Cortex of kidney (tissue), 1 donor: ENCODE measurements at places on chromosomes 1 and 21.

DNA sequence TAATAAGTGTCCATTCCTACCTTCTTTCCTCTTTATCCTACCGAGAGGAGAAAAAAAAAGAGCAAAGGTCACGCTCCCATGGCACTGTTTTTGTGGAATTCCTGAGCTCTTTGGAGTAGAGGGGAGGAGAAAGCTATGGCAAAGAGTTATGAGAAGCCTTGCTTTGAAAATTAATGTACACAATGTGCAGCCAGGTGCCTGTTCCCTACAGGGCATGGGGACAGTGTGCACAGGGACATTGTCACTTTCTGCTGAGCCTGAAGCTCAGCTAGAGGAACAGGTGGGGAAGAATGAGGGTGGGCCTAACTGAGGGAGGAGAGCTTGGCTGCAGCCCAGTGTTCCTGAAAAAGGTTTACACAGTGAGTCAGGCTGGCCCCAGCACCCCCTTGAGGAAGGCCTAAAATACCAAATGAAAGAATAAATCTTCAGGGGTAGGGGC lies 66.1 kb downstream of the PLXNA2 start:
- no peak for DNase-seq

- no peak for DNase-seq
These were observed 98.5 kb upstream of the VANGL1 start for GRCh38 chr1:115543247-115543646.

- no peak for DNase-seq
These were observed 16.4 kb upstream of the KANK4 start for GRCh38 chr1:62335656-62336055.

- DNase-seq: no peak
These were observed 157.9 kb downstream of the DHRS3 start for GRCh38 chr1:12460121-12460520.

GRCh38 chr1:87958716-87959115 lies 630.0 kb downstream of the LMO4 start:
- DNase-seq: no peak

DNA sequence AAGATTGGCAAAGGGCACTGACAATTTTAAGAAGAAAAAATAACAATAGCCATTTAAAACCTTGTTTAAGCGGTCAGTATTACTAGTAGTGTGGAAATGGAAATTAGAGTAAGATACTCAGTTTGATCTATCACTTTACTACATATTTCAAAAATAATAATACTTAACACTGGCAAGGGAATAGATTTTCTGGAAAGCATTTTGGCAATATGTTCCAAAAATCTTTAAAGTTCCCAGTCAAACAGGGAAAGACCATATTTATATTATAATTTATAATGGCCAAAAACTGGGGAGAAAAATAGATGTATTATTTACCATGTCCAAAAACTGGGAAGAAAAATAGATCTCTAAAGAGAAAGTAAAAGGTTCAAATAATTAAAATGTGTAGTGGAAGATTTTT lies 28.6 kb upstream of the C1orf21 start:
- DNase-seq: no peak

- no peak for DNase-seq
These were observed 95.6 kb upstream of the ADAMTS5 start for GRCh38 chr21:27062443-27062842.

DNA sequence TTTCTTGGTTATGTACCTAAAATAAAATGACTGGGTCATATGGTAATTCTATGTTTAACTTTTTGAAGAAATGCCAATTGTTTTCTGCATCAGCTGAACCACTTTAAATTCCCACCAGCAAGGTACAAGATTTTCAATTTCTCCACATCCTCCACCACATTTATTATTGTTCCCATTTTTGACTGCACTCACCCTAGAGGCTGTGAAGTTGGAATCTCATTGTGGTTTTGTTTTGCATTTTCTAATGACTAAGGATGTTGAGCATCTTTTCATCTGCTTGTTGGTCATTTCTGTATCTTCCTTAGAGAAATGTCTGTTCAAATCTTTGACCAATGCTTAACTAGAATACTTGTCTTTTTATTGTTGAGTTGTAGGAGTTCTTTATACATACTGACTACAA lies 72.5 kb downstream of the ASTN1 start:
- no peak for DNase-seq

- no peak for DNase-seq
These were observed 138.6 kb downstream of the TIAM1 start for GRCh38 chr21:31205412-31205811.

DNA sequence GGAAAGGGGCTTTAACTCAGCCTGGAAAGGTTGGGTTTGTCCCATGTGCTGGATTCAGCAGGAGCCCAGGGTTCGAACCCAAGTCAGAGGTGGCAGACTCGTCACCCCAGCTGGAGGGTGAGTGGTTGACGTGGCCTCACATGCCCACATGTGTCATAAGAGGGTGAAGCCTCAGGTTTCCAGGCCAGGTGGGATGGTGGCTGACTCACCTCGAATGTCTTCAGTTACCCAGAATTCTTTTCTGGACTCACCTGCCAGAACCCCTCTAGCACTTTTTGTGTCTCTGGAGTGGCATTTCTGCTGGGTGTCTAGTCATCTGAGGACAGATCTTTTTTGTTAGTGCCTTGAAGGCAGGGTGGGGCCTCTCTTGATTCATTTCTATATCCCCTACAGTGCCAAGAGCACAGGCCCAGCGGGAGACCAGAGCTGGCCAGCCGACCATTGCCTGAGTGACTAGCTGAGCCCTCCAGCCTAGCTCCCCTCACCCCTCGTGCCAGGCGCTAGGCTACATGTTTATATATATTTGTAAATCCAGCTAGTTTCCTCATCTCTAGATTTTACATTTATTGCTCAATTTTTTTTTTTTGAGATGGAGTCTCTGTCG lies 28.1 kb downstream of the IL6R start:
- no peak for DNase-seq

GRCh38 chr1:47532921-47533792 lies 95.3 kb downstream of the FOXD2 start:
- no peak for DNase-seq

DNA sequence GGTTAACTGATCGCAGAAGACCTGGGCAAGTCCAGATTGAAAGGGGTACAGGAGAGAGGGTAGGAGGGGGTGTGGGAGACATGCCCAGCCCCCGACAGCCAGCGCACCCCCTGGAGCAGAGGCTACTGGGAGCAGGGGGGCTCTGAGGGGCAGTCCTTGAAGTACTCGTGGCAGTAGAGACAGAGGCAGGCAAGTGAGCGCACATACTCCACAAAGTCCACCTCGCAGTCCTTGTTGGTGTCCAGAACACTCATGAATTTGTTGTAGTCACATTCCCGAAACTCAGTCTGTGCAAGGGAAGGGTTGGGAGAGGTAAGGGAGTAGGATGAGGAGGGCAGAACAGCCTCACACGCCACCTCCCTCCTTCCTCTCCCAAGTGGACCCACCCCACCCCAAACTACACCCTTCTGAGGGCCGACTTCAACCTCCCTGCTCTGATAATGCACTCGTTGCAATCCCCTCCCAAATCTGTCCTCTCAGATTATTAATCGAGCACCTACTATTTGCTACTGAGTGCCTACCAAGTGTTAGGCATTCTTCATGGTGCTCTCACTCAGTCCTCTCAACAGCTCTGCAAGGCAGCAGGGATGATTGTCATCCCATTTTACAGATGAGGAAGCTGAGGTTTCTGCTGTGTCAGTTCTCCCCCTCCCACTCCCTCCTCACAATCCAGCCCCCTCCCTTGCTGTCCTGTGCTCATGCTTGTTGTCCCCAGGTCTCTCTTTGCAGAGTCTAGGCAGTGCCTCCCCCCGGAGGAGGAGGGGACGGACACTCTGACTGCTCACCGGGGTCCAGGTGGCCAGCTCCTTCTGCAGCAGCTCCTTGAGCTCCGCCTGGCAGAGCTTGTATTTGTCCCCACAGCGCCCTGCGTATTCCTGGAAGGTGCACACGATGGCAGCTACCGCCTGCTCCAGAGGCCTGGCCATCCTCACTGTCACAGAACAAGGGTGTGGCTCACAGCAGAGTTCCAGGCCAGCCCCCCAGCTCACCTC lies 1.2 kb downstream of the S100A3 start:
- DNase-seq: no peak

DNA sequence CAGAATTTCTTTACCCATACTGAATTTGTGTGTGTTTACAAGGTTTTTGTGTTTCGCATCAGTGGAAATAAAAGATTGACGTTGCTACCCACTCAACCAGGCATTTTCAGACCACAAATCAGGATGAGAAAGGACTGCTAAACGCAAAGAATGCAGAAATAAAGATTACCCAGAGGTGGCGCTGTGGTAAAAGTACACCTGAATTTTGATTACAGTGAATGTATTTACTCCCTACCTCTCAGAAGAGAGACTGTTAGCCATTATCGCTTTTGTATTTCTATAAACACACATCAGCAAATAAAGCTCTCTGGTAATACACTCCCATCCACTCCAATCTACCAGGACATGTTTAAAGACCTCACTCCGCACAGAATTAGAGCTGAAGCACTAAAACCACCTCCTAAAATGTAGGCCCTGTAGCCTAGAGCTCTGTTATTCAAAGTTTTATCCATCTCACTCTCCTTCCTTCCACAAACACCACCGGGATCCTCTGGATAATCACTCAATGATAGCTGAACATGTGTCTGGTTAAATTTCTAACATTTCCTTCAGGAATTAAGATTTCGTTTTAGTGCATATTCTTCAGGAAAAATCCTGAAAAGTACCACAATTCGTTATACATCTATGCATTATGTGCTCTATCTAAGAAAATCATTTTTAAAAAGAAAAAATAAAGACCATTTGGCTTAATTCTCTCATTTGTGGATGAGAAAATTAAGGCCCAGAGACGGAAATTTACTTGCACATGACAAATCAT lies 2.5 kb upstream of the LMO4 start:
- DNase-seq: no peak

DNA sequence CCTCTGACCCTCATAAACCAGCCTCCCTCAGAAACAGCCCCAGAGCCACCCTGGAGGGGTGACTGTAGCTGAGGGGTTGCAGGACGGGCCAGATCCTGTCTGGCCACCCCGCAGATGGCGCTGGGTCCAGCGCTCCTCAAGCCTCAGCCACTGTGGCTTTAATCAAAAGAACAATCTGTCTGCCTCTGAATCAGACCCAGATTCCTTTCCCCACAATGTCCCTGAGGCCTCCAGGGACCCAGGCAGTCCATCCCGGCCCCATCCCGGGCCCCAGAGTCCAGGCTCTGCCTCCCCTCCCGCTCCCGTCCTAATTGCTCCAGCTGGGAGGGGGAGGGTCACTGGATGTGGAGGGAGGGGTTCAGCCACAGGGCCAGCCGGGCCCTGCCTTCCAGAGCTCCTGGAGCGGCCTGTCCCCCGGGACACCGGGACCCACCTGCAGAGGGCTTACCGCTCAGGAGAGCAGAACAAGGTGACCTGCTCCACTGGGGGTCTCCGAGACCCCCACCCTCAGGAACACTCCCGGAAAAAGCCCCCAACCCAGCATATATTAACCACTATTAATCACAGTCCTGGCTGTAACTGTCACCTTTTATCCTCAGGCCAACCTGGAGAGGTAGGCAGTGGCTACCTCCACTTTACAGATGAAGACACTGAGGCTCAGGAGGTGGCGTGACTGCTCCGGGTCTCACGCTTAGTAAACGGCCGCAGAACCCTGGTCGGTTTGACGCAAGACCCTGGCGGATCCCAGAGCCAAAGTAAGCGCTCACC lies 836 bp upstream of the FBLIM1 start:
- no peak for DNase-seq

DNA sequence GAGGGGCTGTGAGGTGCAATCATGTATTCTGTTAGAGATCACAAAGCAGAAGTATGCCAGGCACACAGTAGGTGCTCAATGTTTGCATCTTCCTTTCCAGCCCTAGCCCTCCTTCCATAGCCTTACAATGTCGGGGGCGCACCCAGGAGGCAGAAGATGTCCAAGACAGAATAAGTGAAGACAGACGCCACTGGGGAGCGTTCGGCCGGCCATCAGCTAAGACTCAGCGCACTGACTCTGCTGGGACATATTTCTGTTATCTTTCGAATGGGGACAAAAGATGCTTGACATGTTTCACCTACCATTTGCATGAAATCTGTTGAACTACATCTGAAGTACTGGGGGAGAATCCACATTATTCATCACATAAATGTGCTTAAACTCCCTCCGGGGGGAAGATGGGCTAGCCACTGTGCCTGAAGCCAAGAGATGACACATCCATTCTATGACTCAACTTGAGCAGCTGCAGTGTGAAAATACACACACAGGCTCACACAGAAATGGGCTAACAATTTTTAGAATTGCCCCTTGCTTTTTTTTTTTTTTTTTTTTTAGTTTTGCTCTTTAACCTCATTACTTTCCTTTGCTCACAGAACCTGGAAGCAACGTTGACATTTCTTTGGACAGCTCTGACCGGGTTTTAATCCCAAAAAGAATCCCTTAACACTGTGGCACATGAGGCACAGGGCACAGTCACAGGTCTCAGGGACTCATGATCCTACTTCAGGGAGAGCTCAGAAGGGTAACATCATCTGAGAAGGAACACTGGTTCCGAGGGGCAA lies 7.9 kb downstream of the TIAM1 start:
- DNase-seq: no peak

- no peak for DNase-seq
These were observed 267.7 kb downstream of the PTBP2 start for GRCh38 chr1:96989302-96989701.

GRCh38 chr1:54710434-54710833 lies 5.2 kb upstream of the TTC4 start:
- DNase-seq: no peak

DNA sequence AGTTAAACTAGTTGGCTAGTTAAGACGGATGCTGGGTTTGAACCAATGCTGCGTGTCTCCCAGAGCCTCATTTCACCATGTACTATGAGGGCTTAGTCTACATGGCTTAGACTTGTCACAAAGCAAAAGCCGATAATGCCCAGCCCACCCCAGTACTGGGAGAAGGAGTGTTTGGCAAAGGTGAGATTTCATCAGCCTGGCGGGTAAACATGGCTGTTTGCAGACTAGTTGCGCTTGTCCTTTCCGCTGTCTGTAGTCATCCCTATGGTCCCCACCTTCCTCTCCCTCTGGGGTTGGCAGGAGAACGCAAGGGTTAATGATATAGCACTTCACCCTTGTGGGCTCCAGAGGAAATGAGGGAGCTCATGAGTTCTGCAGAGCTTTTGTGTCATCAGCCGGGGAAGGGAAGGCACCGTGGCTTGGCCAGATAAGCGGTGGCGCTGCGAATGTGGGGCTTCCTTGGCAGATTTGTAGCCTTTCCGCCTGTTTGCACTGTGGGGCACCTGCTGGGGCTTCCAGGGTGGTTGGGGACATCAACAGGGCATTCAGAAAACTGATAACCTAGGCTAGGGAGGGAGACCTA lies 29.2 kb downstream of the SOX13 start:
- DNase-seq: no peak

DNA sequence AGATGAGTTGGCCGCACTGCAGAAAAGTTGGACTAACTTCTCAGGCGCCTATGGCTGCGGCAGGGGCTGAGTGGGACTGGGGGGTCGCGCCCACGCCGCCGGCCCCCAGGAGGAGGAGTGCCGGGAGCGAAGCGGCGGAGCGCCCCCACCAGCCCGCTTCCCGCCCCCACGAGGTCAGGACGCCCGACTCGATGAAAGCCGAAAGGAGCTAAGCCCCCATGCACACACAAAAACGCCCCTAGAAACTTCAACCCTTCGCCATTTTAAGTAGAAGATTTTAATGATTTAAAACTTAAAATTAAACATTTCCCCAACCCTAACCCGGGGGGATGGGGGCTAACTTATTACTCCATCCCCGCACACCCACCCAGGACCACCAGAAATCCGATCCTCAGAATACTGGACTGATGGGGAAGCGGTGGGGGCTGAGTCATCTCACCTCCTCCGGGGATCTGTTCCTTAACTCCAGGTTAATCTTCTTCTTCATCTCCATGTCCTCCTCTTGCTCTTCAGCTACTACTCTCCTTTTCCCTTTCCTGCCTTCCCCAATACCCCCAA lies 539 bp downstream of the ANP32E start:
- DNase-seq: no peak

- no peak for DNase-seq
These were observed 18.3 kb upstream of the CAPN8 start for GRCh38 chr1:223683586-223684487.
